Anterior cingulate cortex (tissue), 58 donors: ENCODE measurements at places on chromosomes 1 and 21.

GRCh38 chr1:54310439-54311328, 95.5 kb downstream of the SSBP3 start:
- no peak for DNase-seq

- DNase-seq, result peak; percentile 80
Observed at GRCh38 chr1:205229399-205229871, 1.7 kb downstream of the TMCC2 start.

GRCh38 chr1:7967651-7968050, 6.1 kb downstream of the PARK7 start:
- no peak for DNase-seq

GRCh38 chr1:66791621-66792610, 9.2 kb downstream of the INSL5 start:
- DNase-seq, result no peak

DNA sequence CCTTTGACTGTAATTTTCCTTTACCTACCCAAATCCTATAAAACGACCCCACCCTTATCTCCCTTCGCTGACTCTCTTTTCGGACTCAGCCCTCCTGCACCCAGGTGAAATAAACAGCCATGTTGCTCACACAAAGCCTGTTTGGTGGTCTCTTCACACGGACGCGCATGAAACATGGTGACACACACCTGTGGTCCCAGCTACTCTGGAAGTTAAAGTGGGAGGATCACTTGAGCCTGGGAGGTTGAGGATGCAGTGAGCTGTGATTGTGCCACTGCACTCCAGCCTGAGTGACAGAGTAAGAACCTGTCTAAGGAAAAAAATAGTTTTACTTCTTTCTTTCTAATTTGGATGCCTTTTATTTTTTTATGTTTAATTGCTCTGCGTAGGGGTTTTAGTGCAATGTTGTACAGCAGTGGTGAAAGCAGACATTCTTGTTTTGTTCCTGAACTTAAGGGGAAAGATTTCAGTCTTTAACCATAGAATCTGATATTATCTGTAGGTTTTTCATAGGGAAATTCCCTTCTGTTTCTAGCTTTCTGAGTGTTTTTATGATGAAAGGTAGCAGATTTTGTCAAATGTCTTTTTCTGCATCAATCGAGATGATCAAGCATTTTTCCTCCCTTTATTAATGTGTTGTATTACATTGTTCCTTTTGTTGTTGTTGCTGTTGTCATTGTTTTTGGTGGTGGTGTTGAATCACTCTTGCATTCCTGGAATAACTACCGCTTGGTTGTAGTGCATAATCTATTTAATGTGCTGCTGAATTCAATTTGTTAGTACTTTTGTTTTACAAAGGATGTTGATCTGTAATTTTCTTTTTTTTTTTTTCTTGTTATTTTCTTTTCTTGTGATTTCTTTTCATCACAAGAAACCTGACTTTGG, 497.4 kb downstream of the DISC1 start:
- DNase-seq, result no peak

DNA sequence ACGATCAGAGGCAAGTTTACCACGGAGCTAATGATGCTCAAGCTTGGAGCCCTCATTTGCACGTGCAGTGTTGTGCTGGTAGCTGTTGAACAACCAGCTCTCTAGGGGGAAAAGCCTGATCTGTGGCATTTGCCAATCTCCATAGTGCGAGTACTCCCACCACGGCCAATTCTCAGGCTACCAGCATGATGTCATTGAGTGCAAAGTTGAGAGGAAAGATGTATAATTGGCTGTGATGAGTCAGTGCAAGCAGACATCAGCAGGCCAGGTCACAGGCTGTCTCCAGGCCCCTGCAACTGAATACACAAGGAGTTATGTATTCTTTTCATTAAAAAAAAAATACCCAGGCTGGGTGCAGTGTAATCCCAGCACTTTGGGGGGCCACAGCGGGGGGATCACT, 233.1 kb upstream of the VAMP3 start:
- no peak for DNase-seq

DNA sequence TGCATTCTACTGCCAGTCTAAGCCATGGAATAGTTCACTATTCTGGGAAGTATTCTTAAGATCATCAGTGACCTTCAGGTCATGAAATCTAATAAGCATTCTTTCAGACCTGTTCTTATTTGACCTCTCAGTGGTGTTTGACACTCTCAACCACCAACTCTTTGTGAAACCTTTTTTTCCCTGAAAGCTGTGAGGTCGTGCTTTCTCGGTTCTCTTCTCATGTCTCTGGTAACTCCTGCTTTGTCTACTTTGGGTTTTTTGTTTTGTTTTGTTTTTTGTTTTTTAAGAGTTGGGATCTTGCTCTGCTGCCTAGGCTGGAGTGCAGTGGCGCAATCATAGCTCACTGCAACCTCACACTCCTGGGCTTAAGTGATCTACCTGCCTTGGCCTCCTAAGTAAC, 56.3 kb downstream of the POU2F1 start:
- DNase-seq, result no peak

- no peak for DNase-seq
Observed at GRCh38 chr1:184866991-184867788, 107.1 kb downstream of the NIBAN1 start.

DNA sequence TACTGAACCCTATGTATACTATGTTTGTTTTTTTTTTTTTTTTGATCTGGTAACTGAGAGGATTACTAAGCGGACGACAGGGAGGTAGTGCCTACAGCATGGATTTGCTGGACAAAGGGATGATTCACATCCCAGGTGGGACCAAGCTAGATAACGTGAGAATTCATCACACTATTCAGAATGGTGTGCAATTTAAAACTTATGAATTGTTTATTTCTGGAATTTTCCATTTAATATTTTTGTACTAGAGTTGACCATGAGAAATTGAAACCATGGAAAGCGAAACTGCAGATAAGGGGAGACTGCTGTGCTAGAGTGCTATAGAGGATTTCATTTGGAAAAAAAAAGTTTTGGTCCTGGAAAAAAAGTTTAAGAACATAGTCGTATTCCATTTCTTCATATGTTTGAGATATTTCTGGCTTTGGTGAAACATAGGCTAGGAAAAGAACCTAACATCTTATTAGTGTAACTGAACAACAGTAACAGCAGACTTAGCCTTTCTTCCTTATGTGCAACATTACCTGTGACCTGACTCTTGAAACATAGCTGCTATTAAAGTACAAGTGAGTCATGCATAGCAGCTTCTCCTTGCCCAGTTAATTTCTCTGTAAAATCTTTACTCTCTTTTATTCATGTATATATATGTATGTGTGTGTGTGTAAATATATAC, 202.5 kb downstream of the FGGY start:
- no peak for DNase-seq

- DNase-seq, result no peak
Observed at GRCh38 chr21:36491209-36491910, 11.4 kb upstream of the CLDN14 start.

DNA sequence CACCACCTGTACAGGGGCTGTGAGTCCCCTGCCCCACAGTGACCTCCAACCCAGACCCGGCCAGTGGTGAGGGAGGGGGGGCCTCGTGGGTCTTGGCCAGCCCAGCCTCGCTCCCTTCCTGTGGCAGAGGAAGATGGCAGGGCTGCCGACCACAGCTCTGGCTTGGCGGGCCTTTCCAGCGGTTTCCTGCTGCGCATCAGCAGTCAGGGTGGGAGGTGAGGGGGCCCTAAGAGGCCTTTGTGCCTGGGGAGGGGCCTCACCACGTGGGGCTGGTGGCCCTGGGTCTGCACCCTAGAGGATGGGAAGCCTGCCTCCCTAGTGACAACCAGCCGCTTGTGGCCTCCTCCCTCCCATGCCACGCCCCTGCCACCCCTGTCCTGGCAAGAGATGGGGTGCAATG, 72.6 kb upstream of the ARHGEF16 start:
- no peak for DNase-seq
